Stimulated activated CD4-positive, alpha-beta T cell treated with anti-CD3 and anti-CD28 coated beads, Interleukin-2, amount 100 ng/mL, for 24 hours (primary cell): ENCODE measurements at places on chromosomes 2 and 18.

DNA sequence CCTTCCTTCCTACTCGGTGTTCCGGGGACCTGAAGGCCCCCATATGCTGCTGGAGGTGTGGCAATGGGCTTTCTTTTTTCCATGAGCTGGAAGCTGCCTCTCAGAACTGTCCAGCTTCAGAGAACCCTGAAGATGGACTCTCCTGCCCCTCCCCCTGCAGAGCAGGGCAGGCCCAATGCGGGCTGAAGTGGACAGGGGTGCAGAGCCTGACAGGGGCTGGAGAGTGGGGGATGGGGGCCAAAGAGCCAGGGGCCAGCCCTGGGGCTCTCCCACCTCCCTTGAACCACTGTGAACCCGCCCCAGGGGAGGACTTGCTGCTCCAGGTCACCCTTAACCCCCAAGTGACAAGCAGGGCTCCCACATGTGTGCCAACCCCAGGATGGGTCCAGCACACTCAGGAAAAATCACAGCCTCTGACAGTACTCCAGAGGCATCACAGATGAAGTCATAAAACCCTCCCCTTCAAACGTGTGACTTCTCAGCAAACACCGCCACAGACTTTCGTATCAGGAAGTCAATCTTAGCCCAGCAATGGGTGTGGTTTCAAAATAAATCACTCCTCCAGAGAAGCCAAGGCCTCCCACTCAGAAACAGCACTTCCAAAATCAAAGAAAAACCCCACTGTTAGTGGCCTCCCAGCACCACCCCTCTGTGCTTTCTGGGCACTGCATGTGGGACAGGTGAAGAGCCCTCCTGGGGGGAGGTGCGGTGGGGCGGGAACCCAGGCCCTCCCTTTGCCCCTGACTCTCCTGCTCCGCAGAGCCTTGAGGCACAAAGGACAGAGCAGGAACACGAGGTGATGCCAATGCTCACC is 135.8 kb downstream of the HDAC4 start:
- DNase-seq, result peak; percentile 47

DNA sequence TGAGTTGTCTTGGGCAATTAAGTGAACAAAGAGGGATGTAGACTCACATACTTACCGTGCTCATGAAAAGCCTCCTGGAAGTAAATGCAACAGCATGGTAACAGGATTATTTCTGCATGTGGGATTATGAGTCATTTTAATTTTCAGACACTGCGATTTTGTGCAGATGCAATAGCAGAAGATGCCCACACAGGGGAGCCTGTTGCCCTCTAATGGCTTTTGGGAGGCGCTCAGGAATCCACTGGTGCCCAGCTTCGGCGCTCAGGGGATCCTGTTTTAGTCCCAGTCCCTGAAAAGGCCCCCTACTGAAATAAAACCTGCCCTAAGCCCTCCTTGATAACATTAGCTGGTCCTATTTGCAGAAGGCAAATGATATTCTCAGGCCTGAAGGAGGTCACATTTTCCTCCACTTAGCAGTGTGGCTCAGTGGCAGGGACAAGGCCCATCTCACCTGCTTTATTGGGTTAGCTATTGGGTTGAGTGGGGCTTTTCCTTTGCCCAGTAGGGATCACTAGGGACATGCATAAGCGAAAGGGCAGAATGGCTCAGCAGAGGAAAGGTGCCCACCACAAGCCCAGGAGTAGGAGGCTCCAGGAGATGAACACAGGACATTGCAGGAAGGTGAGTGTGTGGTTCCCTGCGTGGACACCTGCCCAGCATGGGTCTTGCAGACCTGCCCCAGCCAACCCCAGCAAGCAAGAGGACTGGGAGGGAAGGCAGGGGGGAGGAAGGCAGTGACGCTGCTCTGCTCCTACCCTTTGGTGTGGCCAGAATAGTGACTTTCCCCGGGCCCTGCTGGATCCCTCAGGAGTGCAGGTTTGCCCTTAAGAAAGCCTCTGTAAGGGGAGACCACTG is 26.5 kb upstream of the KCNS3 start:
- DNase-seq, result peak; percentile 42

- peak; percentile 50 for DNase-seq
These were observed 501 bp downstream of the RETREG2 start for GRCh38 chr2:219178377-219179175.

- no peak for DNase-seq
These were observed 259.3 kb upstream of the SP5 start for GRCh38 chr2:170455617-170456426.

DNA sequence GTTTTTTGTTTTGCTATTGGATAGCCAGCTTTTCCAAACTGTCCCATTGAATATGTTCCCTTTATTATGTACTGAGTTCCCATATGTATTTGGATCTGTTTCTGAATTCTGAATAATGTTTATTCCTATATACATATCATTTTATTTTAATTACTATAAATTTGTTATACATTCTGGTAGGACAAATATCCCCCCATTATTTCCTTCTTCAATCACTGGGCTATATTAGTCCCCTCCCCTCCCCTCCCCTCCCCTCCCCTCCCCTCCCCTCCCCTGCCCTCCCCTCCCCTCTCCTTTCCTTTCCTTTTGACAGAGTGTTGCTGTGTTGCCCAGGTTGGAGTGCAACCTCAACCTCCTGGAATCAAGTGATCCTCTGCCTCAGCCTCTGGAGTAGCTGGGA is 26.3 kb downstream of the RAB3GAP1 start:
- DNase-seq, result no peak

- no peak for DNase-seq
These were observed 1088.8 kb downstream of the RPIA start for GRCh38 chr2:89780318-89780717.

DNA sequence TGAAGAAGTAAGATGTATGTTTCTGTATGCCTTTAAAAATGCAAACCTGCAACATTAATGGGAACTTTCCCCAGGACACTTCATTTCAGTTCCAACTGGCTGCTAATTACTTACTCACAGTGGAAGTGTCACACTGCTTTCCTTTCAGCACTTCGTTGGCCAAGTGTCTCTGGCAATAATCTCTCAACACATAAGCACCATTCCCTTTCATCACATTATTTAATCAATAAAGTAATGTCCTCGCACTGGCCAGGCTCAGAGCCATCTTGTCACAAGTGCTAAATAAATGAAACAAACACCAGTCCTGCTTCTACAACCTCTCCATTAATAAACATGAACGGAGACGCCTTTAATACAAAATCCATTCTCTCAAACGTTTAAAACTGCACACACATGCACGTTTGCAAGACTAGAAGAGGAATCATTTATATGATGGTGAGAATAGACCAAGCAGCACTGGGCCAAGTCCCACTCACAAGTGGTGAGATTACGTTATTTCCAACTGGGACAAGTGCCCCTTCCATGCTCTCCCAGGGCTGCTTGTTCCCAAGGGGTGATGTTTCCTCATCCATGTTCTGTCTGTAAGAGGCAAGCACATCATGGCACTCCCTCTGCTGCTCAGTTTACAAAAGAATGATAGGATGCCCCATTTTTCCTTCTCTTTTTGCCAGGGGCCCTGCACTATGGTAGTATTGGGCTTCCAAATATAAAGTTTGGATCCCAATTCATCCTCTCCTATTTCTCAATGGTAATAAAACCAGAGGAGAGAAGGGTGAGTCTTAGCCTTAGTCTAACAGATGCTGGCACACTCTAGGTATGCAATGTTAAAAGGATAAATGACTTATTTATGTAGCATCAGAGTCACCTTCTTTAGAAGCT is 56.8 kb upstream of the ETAA1 start:
- DNase-seq, result no peak

DNA sequence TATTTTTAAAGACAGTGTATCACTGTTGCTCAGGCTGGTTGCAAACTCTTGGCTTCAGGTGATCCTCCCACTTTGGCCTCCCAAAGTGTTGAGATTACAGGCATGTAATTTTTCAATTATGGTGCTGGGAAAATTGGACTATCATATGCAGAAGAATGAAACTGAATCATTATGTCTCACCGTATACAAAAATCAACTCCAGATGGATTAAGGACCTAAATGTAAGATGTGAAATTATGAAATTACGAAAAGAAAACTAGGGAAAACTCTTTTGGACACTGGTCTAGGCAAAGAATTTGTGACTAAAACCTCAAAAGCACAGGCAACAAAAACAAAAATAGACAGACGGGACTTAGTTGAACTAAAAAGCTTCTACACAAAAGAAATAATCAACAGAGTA is 31.2 kb downstream of the MAP3K2 start:
- no peak for DNase-seq

- peak; percentile 89 for DNase-seq
These were observed 2.9 kb upstream of the MAL start for GRCh38 chr2:95022309-95023221.

DNA sequence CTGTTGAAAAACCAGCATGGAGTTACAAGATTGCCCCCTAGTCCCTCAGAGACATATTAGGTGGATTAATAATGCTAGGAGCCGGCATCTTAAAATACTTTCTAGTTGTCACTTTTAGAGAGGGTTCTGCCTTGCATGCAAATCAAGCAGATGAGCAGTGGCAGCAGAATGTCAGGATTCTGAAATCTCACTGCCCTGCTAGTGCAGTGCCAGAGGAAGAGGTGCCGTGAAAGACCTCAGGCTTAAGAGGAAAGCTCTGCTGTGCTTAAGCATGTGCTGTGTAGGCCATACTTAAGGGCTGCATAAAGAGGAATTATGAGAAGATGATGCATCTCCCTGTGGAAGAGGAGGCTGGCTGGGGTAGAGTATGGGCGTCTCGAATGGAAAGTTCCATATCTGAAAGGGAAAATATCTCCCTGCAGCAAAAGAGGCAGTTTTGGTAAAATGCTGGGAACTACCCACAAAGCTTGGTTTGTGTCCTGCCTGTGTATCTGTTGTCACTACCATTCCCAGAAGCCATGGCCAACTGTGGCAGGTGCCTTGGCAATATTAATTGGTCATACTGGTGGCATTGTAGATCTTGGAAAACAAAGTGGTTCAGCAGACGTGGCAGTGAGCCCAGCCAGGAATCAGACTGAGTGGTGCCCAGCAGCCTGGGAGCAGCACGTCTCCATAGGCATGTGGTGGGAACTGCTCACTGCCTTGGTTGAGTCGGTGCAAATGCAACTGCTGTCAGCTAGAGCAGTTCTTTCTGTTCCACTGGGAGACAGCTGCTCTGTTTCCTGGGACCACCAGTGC is 131.9 kb downstream of the EVA1A start:
- no peak for DNase-seq

DNA sequence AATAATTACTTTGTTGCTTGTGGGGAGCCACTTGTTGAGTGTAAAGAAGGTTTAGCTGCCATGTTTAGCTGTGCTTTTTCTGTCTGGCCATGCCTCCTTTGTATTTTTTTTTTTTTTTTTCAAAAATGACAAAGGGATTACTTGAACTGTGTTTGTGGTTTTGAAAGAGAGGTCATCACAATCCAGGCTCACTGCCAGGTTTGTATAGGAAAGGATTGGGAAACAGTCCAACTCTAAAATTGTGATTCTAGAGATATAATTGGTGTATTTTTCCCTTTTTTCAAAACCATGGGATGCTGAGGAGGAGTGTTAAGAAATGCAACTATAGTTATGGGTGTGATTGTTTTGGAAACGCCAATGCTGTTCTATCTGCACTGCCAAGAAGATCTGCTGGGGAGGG is 4.3 kb downstream of the ITPRIPL1 start:
- DNase-seq, result no peak

GRCh38 chr18:48197819-48198218 is 211.4 kb downstream of the ZBTB7C start:
- DNase-seq, result no peak

GRCh38 chr2:83786140-83786539 is 672.9 kb downstream of the SUCLG1 start:
- DNase-seq, result no peak

- no peak for DNase-seq
These were observed 66.1 kb upstream of the ID2 start for GRCh38 chr2:8615576-8616281.

DNA sequence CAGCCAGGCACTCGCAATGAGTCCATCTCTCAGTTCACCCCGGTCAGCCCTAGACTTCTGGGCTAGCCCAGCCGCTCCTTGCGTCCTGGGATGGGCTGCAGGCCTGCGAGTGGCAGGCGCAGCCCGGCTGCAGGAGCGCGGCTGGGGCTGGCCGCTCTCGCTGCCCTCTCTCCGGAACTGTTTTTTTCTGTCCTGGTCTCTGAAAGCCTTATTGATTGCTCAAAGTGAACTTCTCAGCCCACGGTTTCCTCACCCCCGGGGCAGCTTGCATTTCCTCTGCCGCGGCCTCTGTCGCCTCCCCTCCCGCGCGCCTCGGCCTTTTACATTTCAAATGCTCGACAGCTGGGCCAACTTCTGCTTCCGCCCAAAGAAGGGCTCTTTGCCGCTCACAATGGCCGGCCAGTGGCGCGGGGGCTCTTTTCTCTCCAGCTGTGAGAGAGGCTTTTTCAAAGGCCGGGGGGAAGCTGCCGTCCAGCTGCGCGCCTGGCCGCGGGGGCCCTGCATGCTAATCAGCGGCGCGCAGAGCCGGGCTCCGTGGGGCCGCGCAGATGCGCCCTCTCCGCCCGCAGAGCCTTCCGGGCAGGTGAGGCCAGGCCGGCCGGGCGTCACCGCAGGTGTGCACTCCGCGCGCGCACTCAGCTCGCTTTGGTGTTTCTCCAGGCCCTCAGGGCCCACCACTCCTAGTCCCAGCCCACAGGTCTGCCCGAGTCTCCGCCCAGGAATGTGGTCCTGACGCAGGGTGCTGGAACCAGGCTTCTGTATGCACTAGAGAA is 513.8 kb downstream of the RNF144A start:
- peak; percentile 53 for DNase-seq

DNA sequence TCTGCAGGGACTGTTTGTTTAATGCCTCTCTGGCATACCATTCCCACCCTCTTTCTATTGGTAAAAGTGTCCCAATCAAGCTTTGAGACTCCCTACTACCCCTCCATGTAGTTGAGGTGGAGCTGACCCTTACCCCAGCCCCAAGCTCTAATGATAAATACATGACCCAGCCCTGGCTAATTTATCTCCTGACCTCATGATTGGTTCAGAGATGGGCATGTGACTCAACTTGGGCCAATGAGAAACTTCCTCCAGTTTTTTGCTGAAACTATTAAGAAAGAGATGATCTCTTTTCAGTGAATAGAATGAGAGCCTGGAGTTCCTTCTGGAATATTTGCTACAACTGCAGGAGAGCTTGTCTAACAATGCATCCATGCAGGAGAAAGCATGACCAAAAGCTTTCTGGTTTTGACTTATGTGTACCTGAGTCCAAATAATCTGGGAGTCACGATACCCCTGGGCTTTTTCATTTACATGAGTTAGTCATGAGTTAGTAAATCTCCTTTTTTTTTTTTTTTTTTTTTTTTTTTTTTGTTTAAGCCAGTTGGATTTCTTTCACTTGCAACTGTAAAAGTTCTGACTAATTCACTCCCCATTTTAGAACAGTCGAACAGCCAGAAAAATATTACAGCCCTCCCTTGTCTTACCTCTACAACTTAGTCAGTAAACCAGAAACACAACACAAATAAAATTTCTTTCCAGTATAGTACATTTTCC is 66.5 kb upstream of the TLK1 start:
- no peak for DNase-seq

DNA sequence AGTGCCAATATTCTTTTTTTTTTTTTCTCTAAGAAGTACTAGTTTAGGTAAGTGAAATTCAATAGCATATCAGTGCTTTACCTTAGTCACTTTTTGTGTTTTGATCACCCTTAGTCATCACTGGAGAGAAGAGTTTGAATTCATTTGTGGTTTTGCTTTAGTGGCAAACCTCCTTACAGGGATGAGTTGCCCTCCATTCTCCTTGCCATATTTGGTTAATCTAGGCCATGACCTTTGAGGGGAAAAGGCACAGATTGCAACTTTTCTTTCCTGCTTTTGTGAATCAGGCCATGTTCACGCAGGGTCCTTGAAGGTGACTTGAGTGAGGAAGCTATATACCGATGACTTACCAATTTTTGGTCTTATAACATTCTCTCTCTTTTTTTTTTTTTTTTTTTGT is 34.4 kb downstream of the PLEKHA3 start:
- DNase-seq, result peak; percentile 27
